KBM-7 (cell line): ENCODE measurements at places on chromosomes 12 and 14.
A peak's percentile ranks its signal among the peaks of the same experiment; 100 is the strongest.

DNA sequence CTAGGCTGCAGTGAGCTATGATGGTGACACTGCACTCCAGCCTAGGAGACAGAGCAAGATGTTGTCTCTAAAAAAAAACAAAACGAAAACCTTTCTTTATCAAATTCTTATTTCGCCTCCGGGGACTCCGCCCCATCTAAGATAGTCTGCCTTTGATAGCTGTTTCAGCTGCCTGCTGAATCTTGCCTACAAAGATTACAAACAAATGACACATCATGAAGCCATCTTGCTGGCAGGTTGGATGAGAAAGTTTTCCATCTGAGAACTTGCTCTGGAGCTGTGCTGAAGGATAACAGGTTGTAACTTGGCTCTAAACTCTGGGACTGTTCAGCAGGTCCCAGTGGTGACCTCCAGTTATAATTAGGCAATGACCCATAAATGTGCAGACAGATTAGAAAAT is 41.8 kb upstream of the AEBP2 start:
- no peak for DNase-seq

GRCh38 chr12:25194214-25194613 is 746 bp downstream of the DNAI7 start:
- peak; percentile 30 for DNase-seq

- no peak for DNase-seq
These were observed 45.5 kb upstream of the BCL11B start for GRCh38 chr14:99317231-99318090.

DNA sequence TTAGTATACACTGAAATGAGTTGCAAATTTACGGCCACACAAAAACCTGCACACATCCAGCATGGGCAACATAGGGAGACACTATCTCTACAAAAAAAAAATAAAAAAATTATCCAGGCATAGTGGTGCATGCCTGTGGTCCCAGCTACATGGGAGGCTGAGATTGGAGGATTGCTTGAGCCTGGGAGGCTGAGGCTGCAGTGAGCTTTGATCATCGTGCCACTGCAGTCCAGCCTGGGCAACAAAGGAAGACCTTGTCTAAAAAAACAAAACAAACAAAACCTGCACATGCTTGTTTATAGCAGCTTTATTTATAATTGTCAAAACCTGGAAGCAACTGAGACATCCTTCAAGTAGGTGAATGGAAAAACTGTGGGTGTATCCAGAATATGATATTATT is 4.9 kb upstream of the TOMM20L start:
- no peak for DNase-seq

DNA sequence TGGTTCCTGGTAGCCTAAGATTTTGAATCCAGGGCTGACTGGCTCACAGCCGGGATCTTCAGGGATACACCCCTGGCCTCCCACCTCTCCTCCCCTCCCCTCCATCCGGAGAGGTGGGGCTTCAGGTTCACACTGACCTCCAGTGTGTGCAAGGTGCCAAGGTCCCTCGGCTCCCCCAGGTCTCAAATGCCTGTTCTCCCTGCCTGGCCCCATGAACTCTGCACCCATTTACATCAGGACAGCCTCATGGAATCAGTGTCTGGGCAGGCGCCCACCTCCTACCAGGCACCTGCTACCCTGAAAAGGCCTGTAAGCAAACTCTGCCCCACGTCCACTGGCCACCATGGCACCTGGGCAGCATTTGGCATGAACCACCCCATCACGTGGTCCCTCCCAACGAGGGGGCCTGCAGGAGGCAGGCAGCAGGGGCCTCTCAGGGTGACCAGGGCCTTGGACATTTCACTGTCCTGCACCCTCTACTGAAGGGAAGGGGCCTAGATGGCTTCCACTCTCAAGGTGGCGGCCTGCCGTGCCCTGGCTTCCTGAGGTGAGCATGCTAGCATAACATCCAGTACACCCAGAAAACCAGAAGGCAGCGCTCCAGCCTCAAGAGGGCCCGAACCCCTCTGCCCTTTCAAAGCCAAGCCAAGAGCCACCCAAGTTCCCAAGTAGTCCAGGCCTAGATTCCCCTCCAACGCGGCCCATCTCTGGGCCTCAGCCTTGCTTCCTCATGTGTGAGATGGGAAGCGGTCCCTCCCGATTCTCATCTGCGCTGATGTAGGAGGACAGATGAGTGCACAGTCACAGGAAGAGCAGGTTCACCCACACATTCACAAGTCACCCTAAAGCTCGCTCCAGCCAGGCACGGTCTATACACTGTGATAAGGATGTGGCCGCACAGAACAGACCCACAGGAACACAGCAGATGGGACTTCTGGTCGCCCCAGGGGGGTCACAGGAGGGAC is 37.3 kb downstream of the CCDC85C start:
- DNase-seq: no peak
